ENCODE measurements at places on chromosomes 7 and 10.

GRCh38 chr7:15561835-15562234, at the start of gene AGMO:
Gene AGMO (minus strand): TSS chr7:15562015.
- DNase-seq: no peak

GRCh38 chr7:125061-125475, 67.3 kb upstream of the FAM20C start:
- DNase-seq: no peak

- no peak for DNase-seq
Measured at GRCh38 chr10:124418726-124419501, at the start of gene OAT. Gene OAT (minus strand): TSS chr10:124418923. CDS start chr10:124412171, 6,752 bp downstream.

DNA sequence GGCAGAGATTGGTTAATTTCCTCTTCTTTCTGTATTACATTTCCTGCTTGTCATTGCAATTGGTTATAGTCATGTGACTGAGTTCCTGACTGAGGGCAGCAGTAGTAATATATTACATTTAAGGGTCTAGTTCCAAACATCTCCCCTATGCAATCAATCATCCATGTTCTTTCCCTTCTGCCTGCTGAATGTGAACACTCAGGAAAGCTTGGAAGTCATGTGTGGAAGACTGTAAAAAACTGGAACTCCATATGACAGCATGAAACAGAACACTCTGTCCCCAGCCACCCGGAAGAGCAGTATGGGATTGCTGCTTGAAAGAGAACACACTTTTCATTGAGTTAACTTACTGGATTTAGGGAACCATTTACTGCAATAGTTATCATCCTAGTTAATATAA, 459.7 kb upstream of the SEMA3A start:
- no peak for DNase-seq

- DNase-seq: no peak
Measured at GRCh38 chr10:74787457-74787856, 38.9 kb upstream of the KAT6B start.

DNA sequence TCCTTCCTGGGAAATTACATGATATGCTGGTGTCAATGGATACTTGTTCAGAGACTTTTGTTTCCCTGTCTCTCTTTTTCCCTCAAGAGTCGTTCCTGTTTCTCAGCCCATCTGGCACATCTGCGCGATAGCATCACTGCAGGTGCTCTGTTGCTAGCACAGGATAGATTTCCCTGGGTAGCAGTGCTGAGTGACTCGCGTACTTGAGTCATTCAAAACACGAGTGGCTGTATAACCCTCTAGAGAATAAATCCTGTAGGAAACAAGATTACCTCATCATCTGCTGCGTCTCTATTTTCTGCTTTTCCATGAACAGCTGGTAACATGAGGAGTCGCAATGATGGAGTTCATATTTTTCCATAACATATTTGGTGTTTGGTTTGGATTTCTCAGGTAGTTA, 452.0 kb upstream of the FZD8 start:
- DNase-seq: no peak

GRCh38 chr7:96169439-96169838, 152.5 kb downstream of the SLC25A13 start:
- DNase-seq: no peak

DNA sequence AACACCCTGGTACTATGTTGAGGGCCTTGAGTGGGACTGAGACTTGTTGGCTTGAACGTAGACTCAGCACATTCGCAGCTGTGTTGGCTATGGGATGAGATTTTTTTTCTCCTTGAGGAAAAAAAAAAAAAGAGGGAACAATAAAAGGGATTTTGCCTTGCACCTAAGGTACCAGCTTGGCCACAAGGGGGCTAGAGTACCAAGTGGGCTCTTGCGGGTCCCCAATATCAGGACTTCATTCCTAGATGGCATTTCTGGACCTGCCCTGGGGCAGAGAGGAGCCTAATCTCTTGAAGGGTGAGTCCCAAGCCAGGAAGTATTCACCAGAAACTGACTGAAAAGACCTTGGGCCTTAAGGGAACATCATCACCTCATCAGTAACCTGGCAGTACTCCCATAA, 1083.6 kb upstream of the PHF14 start:
- DNase-seq: no peak

DNA sequence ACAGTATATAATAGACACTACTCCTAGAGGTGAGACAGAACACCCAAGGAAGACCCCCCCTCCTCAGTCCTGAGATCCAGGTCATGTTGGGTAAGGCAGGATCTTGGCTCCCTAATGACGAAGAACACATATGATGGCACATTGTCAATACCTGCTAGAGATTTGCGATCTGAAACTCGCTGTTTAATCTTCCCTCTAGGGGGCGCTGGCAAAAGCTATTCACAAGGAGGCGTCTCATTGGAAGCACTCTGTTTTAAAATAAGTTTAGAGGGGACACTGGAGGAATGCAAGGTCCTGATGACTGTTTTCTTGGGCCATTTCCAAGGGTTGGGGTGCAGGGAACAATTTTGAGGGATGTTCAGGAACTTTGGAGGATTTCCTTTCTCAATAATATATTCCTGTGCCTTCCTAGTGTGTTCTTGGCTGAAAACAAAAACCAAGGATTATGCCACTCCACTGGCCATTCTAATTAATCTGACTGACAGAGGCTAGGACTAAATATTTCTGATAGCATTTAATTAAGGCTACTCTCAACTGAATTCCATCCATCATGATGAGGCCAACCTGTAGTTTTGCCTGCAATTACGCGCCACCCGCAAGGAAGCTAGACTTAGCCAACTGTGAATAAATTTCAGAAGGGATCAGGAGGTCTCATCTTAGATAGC, 1013.8 kb upstream of the MBL2 start:
- DNase-seq: no peak

DNA sequence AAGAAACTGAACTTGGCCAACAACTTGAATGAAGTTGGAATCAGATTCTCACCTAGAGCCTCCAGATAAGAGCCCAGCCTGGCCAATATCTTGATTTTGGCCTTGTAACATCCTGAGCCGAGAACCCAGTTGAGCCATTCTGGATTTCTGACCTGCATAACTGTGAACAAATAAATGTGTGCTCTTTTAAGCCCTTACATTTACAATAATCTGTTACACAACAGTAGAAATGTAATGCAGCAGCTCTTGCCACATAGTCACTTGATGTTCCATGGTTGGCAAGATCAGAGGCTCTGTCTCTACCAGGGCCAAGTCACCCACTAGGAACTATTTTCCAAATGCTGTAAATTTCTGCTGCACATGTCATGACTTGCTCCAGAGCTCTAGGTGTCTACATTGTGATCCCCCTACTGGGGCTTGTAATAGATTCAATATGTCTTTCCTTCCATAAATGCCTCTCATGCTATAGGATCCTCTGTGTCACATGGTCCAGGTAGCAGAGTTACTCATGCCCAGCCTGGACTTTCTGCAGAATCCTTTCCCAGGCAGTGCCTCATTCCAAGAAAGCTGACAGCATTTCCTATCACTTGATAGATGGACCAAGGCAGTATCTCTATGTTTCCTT, 11.4 kb upstream of the RBM20 start:
- no peak for DNase-seq

- no peak for DNase-seq
Measured at GRCh38 chr10:30894221-30894620, 137.4 kb downstream of the ZNF438 start.

- DNase-seq: no peak
Measured at GRCh38 chr7:105187302-105188169, 173.5 kb downstream of the KMT2E start.

DNA sequence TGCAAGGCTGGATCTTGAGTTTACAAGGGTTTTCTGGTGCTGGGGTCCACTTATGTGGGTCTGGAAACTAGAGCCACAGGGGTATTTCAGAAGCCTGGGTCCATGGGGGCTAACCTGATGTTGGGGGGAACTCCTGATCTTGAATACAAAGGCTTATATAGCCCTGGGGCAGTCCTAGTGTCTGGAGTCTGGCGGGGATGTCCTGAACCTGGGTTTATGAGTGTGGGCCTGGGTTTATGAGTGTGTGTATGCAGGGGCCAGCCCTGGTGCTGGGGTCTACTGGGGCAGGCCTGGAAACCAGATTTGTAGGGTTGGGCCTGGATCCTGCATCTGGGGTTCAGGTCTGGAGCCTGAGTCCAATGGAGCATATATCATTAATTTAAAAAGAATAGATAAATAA, 146.5 kb upstream of the C1GALT1 start:
- DNase-seq: no peak

DNA sequence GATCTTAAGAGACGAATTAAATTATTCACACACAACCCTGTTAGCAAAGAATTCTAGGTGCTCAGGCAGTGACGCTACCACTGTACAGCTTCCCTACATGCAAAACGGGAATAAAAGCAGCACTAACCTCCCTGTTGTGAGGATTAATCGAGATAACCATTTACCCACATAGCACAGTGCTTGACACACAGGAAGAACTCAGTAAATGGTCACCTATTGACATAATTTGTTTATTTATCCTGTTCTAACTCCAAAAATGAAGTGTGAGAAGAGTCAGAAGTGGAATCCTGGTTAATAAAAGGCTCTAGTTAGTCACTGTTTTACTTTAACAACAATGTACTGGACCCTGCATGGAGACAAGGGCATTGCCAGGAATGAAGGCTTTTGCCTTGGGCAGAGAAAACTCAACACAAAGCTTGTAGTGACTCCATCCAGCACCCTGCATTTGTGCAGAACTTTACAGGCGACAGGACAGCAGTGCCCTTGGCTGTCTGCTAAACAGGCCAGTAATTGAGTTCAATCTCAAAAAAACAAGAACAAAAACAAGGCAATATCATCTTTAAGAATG, 103.8 kb downstream of the SORBS1 start:
- DNase-seq: no peak

DNA sequence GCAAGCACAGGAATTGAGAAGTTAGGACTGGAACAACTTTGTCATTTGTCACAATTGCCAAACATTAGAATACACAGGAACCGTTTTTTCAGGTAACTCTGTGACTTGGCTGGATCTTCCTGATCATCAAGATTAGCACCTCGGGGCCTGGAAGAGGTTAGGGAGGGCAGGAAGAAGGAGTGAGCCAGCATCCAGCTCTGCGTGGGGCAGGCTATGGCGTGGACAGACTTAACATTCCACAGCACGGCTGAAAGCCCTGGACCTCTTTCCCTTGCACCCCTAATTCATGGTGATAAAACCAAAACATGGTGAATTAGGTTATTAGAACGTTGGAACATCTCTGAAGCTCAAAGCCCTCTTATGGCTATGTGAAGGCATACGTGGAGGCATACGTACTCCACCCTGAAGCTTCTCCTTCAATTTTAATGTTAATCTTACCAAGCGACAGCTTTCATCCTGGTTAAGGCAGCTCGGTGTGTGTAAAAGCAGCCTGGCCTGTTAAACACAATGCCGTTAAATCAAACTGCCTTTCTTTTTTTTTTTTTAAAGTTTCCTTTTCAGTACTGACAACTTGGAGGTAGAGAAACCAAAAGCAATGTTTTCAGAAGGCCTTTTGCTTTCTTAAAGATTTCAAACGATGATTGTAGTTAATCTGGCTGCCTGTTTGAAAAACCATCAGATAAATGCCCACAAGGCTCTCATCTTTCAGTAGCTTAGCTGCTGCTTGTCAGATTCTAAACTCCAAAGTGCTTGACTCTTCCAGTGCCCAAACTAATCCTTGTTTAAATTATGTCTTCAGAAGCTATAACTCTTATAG, 4.5 kb downstream of the GRK5 start:
- DNase-seq: peak; percentile 57

- DNase-seq: no peak
Measured at GRCh38 chr7:36279200-36279925, 110.3 kb upstream of the ANLN start.

DNA sequence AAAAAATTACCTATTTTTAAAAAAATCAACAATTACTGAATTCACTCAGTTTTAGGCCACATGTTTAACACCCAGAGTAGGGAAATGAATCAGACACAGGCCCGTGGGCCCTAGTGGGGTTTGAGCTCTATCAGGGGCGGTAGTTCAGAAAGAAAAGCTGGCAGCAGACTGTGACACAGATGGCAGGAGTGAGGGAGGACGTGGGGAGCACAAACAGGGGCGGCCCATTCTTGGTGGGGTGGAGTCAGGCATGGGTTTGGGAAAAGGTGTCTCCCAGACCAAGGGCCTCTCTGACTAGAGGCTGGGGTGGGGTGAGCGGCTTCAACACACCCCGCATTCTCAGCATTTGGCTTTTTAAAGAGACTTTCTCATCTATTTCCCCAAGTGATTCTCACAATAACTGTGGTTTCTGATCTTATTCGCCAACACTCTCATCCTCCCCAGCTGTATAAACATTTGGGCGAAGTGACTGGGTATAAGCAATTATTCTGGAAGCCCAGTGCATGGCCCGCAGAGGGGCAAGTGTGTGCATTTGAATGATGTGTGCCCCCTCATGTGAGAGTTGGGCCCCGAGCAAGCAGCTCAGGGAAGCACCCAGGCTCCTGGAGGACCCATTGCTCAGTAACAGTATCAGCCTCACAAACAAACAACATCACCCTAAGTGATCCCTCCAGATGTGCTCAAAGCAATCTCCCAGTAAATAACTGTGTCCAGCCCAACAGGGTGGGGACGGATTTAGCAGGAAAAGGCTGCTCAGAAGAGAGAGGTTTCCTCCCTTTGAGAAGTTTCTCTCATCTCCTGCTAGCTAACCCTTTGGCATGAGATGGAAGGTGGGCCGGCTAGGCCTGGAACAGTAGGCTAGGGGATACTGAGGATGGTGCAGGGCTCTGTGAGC, 437.6 kb upstream of the ZMIZ1 start:
- no peak for DNase-seq

GRCh38 chr7:118300177-118300576, 75.7 kb downstream of the ANKRD7 start:
- no peak for DNase-seq

GRCh38 chr7:108846471-108846870, 276.8 kb downstream of the DNAJB9 start:
- DNase-seq: no peak

GRCh38 chr10:51569467-51569866, 129.9 kb downstream of the CSTF2T start:
- no peak for DNase-seq

DNA sequence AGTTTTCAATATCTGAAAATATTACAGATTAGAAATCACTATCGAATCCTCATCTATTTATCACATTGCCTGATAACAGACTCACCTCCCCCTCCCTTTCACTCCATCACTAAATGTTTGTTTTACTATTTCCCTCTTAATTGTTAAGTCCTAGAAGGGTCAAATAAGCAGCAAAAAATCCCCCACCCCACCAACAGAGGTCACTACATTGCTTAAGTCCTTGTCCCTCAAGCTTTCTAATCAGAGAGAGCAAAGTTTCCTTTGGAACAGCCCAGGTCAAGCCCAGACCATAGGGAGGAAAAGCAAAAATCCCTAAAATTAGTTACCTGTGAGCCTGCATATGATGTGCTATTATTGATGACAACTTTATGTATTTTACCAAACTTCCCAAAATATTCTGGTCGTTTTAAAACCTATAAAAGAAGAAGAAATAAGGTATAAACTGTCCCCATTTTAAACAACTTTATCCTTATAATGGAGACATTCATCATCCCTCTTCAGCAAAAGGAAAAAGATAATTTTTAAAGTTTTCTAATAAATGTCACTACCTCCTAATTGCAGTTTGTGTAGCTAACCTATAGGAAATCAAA, 95.0 kb downstream of the CNOT4 start:
- peak; percentile 37 for DNase-seq

DNA sequence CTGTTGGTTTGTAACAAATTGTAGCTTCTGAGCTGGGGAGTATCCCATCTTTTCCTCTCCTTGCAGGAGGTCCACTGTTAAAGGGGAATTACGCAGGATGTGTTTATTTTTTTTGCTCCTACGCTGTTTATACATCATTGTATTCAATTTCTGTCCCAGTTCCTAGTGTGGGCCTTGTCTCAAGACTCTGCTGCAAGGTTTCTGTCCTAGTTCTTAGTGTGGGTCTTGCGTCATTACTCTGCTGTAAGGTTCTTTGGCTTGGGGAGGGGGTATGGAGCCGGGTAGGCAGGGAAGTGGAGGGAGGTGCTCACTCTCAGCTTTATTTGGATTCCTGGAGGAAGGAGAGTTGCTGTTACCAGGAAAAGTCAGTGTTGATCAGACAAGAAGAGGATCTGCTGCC, 64.0 kb upstream of the TRIM8 start:
- DNase-seq: no peak
